Purkinje cell (primary cell): ENCODE measurements at places on chromosomes 7 and 10. TPM values are rescaled to one million over a fixed set of nuclear protein-coding genes. Genes with fewer than 3 reads are reported as not detected.

The PRRT4 gene
- 2.1 and 3.8 TPM in 2 replicates for polyA plus RNA-seq

The ST8SIA6 gene
- polyA plus RNA-seq = not detected in 2 replicates

The UBE3C gene
- polyA plus RNA-seq = 9.5 and 11.1 TPM in 2 replicates

The FZD1 gene
- 2.6 and 5.5 TPM in 2 replicates for polyA plus RNA-seq

The TFPI2 gene
- not detected in 2 replicates for polyA plus RNA-seq

The UPK3B gene
- polyA plus RNA-seq = not detected in 2 replicates

The TEX36 gene
- not detected in 2 replicates for polyA plus RNA-seq

The ACTL6B gene
- polyA plus RNA-seq = 15.7 and 21.5 TPM in 2 replicates

The IL6 gene
- not detected in 2 replicates for polyA plus RNA-seq

The CYP2C19 gene
- 0.94 and 2.6 TPM in 2 replicates for polyA plus RNA-seq

The GHRHR gene
- polyA plus RNA-seq = not detected in 2 replicates

The FBXO24 gene
- polyA plus RNA-seq = not detected in 2 replicates

The NUTM2D gene
- 0.24 and 1.2 TPM in 2 replicates for polyA plus RNA-seq

The OR6B1 gene
- polyA plus RNA-seq = not detected in 2 replicates

The CEP41 gene
- 26.8 and 27.6 TPM in 2 replicates for polyA plus RNA-seq

The CISD1 gene
- polyA plus RNA-seq = 730 and 889 TPM in 2 replicates

The RADIL gene
- 0.32 and 0.52 TPM in 2 replicates for polyA plus RNA-seq

The GNA12 gene
- polyA plus RNA-seq = 1.3 and 3.1 TPM in 2 replicates
